ENCODE measurements at places on chromosomes 11 and 22.

DNA sequence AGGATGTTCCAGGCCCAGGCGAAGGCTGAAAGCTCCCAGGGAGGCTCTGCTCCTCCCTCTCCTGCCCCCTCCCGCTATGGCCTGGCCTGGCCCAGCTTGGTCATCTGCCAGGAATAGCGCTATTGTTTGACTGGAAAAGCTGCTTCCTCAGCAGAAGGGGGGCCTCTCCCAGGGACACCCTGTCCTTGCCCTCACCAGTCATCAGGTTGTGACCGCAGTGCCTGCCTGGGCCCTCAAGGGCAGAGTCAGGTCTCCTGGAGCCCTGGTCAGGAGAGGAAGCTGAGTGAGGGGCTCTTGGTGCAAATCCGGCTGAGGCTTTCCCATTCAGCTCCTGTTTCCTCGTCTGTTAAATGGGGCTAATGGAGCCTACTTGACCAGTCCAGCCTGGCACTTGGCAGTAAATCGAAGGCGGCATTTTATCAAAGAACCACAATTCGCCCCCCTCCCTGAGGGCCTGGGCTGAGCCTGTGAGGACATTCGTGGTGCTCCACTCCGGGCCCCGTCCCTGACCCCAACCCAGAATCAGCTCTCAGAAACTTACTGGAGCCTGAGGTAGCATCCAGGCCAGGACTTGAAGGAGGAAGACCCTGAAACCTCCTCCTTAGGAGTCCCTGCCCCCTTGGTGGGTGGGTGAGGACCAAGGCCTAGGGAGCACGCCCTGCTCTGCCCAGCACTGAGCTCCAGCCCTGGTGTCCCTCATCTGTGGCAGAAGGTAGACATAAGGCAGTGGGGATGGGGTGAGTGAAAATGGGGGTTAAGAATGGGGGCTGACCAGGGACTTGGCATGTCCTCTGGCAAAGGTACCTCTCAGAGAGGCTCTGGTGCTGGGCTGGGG is 2.0 kb upstream of the CASTOR1 start:
- peak; percentile 82 for DNase-seq

- no peak for DNase-seq
These were observed 62.0 kb upstream of the ARHGAP42 start for GRCh38 chr11:100625041-100625440.

GRCh38 chr22:24430431-24431308 is 3.3 kb downstream of the ADORA2A start:
- DNase-seq: no peak

DNA sequence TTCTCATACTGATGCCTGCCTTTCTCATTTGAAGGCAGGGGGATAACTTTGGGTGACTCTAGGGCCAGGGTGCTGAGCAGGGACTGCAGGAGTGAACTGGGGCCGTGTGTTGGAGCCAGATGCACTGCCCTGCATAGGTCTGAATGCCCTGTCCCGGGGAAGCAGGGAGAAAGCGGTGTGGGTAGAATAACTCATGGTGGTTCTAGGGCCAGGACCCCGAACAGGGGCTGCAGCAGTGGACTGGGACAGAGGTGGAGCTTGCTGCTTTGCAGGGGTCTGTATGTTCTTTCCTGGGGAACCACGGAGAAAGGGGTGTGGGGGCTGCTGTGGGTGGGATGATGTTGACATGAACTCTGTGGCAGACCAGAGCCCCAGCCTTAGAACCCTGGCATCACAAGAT is 52.9 kb downstream of the GAB4 start:
- DNase-seq: no peak

DNA sequence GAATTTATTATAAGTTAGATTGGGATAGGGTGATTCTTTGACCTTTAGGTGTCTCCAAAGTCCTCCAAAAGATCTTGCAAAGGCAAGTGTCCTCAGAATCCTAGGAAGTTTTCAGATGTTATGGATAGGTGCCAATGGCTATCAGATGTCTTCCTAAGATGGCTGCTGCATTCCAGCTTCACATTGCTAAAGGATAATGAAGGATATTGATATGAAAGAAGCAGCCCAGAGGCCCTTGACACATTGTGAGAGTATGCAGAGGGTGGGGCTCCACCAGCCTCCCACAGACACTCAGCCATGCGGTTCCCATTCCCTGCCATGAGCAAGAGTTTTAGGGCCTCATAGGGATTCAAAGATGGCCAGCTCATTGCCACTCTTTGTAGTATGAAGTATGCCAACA is 22.3 kb upstream of the GLYATL2 start:
- DNase-seq: no peak

DNA sequence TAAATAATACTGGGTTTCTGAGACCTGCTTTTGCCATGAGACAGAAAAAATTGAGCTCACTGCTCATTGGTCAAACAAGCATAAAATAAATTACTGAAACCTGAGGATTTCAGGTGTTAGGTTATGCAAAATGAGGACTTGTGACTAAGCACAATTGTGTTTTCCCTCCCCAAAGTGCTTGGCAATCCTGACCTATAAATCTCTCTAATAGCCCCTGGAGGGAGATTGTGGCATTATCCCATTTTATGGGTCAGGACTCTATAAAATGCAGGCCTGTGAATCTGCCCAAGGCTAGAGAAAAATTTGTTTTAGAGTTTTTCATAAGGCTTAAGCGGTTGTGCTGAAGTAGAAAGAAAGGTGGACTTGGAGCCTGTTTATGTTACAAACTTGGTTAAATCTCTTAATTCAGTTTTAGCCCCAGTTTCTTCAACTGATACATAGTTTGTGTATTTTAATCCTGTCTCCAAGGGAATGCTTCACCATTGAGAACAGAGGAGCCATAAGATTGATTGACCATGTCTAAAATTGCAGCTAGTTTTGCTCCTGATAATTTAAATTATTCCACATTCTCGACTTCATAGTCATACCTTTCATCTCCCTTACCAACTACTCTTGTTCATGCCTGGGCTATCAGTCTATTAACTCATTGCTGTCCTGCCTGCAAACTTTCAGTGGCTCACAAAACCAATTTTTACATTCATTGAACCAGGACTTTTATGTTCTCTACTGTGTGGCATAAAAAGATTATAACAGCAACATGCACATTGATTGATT is 63.6 kb upstream of the LRRC4C start:
- DNase-seq: no peak

DNA sequence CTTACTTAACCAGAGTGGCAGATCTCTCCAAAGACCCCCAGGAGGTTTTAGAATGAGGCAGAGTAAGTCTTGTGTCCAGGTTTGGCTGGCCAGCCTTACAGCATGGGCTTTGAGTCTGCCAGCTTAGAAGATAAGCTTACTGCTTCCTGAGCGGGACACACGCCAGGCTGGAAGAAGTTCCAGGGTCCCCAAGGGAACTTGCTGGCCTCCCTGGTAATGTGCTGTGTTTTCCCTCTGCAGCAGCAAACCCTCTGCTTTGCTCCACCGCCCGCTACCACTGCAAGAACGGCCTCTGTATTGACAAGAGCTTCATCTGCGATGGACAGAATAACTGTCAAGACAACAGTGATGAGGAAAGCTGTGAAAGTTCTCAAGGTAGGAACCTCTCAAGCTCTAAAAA is 154.2 kb downstream of the LDLRAD3 start:
- no peak for DNase-seq

- DNase-seq: peak; percentile 64
These were observed 4.5 kb upstream of the BCL9L start for GRCh38 chr11:118930094-118930712.

DNA sequence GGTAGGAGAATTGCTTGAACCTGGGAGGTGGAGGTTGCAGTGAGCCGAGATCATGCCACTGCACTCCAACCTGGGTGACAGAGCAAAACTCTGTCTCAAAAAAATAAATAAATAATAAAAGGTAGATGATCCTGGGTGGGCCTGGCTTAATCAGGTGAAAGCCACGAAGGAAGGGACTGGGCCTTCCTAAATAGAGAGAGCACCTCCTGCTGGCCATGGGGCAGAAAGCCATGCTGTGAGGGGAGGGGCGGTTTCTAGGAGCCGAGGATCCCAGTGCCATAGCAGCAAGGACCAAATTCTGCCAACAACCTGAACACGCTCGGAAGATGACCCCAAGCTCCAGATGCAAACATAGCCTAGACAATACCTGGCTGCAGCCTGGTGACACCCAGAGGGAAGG is 24.5 kb upstream of the DGKZ start:
- DNase-seq: no peak

DNA sequence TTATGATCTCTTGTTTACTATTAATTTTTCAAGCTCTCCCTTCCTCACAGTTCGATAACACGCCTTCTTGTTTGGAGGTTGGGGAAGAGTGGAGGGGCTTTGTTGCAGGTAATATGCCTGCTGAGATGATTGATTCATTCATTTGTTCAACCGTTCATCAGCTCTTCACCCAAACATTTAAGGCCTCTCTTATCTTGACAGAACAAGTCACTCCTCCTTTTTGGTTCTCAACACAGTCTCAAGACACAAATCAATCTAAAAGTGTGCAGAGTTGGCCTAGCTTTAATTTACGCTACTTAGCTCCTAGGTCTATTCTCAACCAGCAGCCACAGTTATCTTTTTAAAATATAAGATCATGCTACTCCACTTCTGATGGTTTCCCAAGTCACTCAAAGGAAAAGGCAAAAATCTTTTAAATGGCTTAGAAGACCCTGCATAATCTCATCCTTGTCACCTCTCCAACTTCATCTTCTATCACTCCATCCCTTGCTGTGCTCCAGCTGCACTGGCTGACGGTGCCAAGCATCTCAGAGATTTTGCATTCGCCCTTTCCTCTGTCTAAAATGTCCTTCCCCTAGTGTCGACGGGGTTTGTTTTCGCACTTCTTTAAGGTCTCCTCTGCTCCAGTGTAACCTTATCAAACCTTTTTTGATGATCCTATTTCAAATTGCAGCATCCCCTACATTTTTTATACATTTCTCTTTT is 60.3 kb downstream of the AMBRA1 start:
- DNase-seq: no peak

DNA sequence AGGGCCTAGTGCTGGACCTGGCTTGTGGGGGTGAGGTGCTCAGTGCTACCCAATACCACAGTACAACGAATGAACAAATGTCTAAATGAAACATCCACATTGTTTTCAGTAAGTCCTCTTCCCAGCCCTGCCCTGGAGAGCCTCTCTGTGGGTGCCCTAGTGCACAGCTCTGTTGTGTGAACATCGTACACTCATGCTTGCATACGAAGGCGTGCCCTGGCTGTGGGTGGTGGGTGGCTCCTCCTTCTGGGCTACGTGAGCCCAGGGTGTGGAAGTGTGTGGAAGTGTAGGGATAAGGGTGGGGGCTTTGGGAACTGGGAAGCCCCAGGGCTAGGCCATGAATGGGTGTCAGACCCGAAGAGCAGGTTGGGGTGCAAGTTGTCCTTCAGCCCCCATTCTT is 592 bp upstream of the NLRX1 start:
- DNase-seq: no peak

- DNase-seq: no peak
These were observed 34.3 kb upstream of the CSTF3 start for GRCh38 chr11:33195462-33196173.

DNA sequence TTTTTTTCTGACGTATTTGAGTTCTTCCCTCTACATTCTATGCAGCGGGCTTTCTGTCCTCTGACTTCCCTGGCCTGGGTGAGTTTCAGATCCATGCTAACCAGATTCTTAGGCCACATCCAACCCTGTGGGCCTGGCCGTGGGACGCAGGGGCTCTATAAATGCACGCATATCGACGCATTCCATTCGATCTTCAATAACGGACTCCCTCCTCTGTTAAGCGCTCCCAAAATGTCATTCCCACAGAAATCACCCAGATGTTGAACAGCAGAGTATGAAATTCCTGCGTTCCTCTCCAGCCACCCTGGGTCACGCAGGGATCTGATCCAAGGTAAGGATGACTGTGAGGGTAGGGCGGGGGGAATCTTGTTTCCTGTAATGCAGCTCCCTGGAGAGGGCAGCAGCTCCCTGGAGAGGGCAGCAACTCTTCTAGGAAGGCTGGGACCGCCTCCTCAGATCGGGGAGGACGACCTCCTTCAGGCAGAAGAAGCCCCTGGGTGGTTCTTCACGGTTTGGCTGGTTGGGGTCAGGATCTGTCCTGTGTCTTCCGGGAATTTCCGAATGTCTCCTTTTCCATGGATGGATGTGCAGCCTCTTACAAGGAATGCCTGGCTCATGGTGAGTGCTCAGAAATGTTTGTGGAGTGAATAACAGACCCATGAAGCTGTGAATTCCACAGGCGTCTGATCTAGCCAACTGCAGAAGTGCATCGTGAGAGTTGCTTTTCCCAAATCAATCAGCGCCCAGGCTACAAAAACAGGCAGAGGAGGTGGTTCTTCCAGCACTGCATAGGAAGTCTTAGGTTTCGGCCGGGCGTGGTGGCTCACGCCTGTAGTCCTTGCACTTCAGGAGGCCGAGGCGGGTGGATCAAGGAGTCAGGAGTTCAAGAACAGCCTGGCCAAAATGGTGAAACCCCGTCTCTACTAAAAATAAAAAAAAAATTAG is 12.2 kb downstream of the MRGPRD start:
- no peak for DNase-seq

DNA sequence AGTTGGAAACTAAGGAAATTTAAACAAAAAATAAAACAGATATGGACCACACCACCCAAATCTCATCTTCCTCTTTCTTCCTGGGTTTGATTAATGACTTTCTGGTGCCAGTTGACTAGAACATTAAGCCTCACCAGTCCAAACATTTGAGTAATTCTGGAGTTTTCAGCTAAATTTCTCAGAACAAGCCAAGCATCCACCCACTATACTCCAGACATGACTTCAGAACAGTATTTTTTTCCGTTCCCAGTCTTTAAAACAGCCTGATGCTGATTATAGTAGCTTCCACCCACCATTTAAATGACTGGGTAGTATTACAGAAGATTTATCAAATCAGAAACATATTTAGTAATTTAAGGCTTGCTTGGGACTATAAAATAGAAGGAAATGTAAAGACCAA is 230.9 kb upstream of the UBASH3B start:
- no peak for DNase-seq

- DNase-seq: no peak
These were observed 566 bp downstream of the DDB1 start for GRCh38 chr11:61332281-61332796.

DNA sequence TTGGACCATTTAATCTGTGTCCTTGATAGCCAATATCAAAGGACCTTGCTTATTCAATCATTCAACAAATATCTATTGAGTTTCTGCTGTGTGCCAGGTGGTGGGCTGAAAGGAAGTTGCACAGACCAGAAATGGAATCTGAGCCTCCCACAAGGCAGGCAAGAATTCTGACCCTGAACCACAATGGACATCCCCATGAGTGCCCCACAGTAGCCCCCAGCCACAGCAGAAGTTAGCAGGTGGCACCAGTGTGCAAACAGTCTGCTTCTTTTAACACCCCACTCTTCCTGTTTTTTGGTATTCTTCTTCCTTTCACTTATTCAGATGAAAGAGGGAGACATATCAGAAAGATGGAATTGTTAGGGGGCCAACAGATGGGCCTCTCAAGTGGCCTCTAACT is 12.2 kb upstream of the SERPING1 start:
- DNase-seq: no peak

GRCh38 chr11:62458212-62459002 is 39.6 kb downstream of the SCGB1A1 start:
- no peak for DNase-seq

GRCh38 chr11:78996007-78996406 is 421.3 kb upstream of the NARS2 start:
- no peak for DNase-seq

DNA sequence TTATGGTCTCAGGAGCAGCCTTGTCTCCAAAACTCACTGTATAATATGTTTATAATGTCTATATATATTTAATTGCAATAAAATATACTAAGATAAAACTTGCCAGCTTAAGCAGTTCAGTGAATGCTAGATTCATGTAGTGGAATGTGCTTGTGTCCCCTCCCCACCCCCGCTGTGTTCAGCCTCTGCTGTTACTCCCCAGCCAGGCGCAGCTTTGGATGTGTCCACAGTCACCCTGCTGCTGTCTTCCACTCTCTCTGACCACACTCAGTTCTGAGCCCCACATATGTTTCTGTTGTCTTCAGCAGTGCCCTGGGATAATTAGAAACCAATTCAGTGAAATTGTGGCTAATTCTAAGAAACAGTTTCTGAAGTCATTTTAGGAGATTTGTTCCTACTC is 52.2 kb downstream of the PPFIA1 start:
- no peak for DNase-seq

All from hippocampal formation (tissue), 2 donors.